NCI-H1930 (cell line): ENCODE measurements at places on chromosomes 11 and 22.

- no peak for DNase-seq
These were observed 450.4 kb upstream of the LARGE1 start for GRCh38 chr22:34370711-34371110.

- no peak for DNase-seq
These were observed 28.3 kb downstream of the OSBPL5 start for GRCh38 chr11:3136546-3137455.

GRCh38 chr11:93652679-93653078, 8.8 kb upstream of the CEP295 start:
- DNase-seq = no peak

DNA sequence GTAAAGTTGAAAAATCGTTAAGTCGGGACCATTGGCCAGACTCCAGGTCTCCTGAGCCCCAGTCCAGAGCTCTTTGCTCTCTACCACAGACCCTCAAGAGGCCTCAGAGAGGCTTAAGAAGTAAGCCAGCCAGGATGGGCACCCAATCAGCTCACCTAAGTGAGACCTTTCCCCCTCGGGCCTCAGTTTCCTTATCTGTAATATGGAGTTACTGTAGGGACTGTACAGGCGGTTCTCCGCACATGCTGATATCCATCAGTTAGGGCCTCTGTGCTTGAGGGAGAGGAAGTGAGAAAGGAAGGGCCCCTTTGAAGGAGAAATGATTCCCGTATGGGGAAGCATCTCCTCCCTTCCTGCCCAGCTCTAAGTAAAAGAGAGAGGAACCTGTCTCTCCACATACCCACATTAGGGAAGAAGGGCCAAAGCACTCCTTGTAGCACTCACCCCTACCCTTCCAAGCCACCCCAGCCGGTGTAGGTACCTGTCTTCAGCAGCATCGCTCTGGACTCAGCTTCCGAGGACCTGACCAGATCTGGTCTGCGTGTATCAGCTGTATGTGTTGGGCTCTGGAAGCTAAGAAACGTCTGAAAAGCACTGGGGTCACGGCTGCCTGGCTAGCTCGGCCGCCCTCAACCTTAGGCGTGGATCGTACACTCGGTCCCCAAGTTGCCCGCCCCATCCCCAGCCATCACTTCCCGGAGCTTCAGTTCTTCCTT, 653 bp downstream of the NAGA start:
- DNase-seq = no peak

DNA sequence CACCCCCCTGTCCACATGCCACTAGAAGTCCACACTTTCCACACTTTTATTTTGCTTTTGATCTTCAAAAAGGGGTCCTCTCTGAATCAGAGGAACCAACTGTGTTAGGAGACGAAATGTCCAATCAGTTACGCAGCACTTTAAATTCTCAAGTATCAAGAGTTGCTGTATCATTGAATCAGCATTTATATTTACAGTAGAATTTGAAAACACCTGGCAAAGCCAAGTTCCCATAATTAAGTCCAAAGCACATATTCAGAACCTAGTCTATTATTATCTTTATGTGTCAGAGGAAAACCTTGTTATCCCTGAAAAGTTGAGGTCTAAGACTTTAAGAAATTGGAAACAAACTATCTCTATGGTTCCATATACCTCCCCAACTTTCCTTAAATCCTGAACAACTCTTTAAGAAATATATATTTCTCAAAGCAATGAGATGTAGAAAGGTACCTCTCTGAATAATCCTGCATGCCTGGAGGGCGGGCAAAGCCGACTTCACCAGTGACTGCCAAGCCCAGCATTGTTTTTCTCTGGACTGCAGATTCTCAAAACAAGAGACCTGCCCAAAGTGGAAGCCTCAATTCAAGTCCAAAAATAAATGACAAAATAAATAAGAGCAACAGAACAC, 75.9 kb upstream of the ARFGAP3 start:
- DNase-seq = no peak
